ENCODE measurements at places on chromosomes 5 and 9. TPM values are rescaled to one million over a fixed set of nuclear protein-coding genes. Genes with fewer than 3 reads are reported as not detected.

SIMC1 gene
- 2.5 TPM for total RNA-seq

LMX1B gene
- total RNA-seq = not detected

GRCh38 chr5:95715799-95716461 is 15.2 kb upstream of the RHOBTB3 start:
- no peaks in the 10 kb centered on the region for H3K4me1 ChIP-seq
- H3K4me3 ChIP-seq = no peak overlapping the region
- no peak for DNase-seq
- H3K27me3 ChIP-seq = no peaks in the 10 kb centered on the region
- no peak overlapping the region for H3K27ac ChIP-seq

FBP1 gene
- 27.8 TPM for total RNA-seq

CMYA5 gene
- total RNA-seq = 2.9 TPM

PIP5K1B gene
- 30.9 TPM for total RNA-seq

DNA sequence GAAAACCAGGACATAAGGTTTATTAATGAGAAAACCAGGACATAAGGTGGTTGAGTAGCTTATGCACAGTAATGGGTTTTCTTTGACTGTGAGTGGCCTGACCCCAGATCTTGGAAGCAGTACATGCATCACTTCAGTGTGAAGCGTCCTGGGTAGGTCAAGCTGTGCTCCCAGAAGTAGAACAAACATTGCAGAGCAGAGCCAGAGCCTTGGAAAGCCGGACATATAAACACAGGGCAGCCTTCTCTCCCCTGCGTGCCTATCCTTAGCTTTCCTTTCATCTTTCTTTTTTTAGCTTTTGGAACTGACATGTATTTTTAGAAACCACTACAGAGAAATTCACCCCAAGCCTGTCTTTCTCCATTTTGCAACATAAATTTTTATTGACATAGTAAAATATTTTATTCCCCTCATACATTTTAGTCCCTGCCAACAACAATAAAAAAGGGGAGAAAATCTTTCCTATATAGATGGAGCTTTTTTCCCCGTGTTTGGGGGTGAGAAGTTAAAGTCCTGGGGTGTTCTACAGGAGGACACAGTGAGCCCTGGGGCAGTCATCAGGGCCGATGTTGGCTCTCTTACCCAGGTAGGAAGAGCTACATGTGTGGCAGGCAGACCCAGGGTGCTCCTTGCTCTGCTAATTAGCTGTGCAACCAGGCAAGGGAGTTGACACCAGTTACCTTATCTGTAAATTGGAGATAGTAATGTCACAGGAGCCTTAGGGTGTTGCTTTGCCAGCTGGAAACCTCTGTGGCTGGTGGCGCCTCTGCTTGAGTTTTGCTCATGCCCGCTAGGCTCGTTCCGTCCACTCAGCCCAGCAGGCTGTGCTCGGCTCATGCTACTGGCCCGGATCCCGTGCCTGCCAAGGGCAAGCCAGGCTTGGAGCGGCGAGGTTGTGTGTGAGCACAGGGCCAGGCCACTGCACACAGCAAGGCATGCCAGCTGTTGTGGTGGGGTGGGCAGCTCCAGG is 389.6 kb downstream of the KDM4C start:
- H3K27me3 ChIP-seq = no peaks in the 10 kb centered on the region
- H3K4me1 ChIP-seq = no peaks in the 10 kb centered on the region
- H3K36me3 ChIP-seq = no peaks in the 10 kb centered on the region

SPIN1 gene
- total RNA-seq = 27.4 TPM

GRCh38 chr9:78828521-78828920 is 531.6 kb downstream of the PSAT1 start:
- no peaks in the 10 kb centered on the region for H3K36me3 ChIP-seq
- no peak for DNase-seq
- no peak overlapping the region for H3K4me3 ChIP-seq
- no peak overlapping the region for H3K27ac ChIP-seq
- no peaks in the 10 kb centered on the region for H3K4me1 ChIP-seq
- no peaks in the 10 kb centered on the region for H3K27me3 ChIP-seq

SAPCD2 gene
- total RNA-seq = 0.08 TPM

All from liver (tissue), 10 donors.